KG1 (cell line): ENCODE measurements at places on chromosomes 4 and X.

DNA sequence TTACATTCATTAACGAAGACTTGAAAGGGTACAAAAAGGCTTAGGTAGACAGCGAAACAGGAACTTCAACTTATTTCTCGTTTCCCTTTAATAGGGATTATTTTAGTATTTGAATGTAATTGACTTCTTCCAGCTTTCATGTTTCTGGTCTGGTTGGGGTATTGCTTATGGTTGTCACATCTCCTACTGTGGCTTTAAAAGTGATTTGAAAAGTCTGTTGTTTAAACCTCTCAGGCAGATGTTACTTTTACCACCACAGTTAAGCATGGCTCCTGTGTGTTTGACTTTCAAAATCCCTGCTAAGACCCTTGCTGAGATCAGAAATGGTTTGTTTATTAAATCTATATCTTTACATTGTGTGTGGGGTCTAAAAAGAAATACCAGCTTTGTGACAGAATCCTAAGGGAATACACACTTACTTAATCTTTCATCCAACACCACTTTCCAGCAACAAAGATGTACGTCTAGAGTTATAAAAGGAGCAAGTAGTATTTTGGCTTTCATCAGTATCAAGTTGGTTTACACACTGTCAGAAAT lies 661.2 kb downstream of the FAT4 start:
- DNase-seq, result no peak

DNA sequence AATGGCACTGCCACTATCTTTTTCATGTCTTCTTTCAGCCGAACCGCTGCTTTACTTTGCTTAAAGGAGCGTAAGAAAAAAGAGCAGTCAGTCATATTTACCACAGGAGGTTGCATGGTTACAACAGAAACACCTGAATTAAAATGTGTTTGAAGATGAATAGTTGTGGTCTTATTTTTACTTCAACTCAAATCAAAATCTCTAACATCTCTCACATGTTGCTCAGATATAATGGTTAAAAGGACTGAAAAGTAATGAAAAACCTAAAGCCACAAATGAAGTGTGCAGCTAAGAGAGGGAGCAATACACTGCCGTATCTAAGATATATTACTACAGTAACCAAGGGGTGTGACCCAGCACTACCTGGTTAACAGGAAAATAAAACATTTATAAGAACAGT lies 27.4 kb downstream of the FAM13A start:
- DNase-seq, result no peak

- no peak for DNase-seq
These were observed 41.4 kb downstream of the HAND2 start for GRCh38 chr4:173488656-173489055.

GRCh38 chr4:30630431-30630830 lies 89.7 kb upstream of the PCDH7 start:
- no peak for DNase-seq

GRCh38 chrX:152020888-152021287 lies 46.4 kb upstream of the GABRE start:
- DNase-seq, result no peak

GRCh38 chr4:93912146-93912545 lies 83.6 kb downstream of the ATOH1 start:
- no peak for DNase-seq
